ENCODE measurements at places on chromosomes 5 and 9.

DNA sequence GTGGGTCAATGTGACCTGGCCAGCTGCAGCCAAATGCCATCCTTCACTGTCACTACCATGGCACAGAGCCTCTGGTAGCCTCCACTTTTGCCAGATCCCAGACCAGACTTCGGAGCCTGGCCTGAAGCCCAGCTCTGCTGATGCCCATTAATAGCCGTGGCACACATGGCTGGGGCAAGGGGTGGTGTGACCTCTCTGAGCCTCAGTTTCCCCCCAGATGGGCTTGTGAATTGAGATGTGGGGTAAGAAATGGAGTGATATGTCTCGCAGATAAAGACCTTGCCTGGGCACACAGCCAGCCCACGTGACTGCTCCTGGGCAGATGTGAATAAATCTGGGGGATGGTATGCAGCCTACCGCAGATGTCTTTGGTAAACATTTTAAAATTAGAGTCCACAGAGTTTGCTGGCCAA lies 13.9 kb downstream of the SUSD3 start:
- DNase-seq: no peak

DNA sequence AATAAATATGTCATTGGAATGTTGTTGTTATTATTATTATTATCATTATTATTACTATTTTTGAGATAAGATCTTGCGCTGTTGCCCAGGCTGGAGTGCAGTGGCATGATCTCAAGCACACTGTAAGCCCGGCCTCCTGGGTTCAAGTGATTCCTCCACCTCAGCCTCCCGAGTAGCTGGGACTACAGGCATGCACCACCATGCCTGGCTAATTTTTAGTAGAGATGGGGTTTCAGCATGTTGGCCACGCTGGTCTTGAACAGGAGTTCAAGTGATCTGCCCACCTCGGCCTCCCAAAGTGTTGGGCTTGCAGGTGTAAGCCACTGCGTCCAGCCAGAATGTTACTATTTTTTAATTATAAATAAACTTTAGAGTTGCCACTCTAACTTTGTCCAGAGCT lies 14.4 kb downstream of the ZNF462 start:
- no peak for DNase-seq

- DNase-seq: no peak
These were observed 2.2 kb downstream of the DOCK8 start for GRCh38 chr9:216866-217265.

DNA sequence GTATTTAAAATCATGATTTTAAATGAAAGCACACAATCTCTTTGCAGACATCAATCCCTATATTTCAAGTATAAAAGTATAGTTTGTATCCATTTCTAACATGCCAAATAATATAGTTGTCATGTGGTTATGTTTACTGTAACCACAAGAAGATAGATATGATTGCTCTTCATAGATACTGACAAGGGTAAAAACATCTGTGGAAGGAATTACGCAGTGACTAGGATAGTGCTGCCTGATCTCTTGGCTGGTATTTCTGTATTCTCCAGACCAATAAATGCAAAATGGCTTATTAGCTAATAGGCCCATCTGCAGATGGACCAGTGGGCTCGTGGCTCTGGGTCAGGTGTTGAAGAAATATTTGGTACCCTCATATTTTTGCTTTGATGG lies 34.9 kb upstream of the FBN2 start:
- no peak for DNase-seq

DNA sequence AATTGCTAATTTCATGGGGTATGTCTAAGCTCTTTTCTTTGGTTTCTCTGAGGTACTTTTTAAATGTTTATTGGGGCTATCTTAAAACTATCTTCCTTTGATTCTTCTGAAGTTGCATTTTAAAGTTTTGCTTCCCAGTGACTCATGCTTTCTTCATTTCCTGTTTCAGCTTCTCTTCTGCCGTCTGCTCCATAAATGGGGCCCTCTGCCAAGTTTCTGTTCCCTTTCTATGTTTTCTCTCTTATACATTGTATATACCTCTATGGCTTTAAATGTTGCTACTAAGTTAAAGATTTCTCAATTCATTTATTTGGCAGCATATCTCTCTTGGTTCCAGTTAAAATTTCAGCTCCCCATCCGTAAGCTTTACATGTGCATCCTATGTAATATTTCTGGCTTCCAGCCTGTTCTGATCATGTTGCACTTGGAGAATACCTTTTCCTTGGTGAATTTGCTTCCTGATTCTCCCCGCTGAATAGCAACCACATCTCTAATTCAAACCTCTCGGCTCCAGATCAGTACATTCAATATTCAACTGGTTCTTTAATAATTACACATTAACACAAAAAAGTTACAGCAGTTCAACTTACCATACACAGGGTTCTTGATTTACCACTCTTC lies 125.3 kb downstream of the ST8SIA4 start:
- peak; percentile 25 for DNase-seq

GRCh38 chr9:28832168-28832770 lies 1259.0 kb upstream of the C9orf72 start:
- DNase-seq: no peak

DNA sequence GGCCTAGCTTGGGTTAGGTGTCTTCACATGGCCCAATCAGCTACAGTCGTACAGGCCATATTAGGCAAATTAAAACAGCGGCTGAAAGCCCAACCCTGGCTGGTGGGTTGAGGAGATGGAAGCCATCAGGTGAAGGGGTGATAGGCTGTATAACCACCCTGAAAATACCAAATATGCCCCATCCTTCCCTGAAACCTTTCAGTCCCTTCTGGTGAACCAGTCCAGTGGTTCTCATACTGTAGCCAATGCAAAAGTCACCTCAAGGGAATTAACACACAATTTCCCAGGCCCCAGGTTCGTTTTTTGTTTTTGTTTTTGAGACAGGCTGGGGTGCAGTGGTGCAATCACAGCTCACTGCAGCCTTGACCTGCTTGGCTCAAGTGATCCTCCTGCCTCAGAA lies 19.8 kb upstream of the KCNV2 start:
- DNase-seq: no peak

- DNase-seq: no peak
These were observed 157.3 kb downstream of the PPP2R2B start for GRCh38 chr5:146721073-146721815.

DNA sequence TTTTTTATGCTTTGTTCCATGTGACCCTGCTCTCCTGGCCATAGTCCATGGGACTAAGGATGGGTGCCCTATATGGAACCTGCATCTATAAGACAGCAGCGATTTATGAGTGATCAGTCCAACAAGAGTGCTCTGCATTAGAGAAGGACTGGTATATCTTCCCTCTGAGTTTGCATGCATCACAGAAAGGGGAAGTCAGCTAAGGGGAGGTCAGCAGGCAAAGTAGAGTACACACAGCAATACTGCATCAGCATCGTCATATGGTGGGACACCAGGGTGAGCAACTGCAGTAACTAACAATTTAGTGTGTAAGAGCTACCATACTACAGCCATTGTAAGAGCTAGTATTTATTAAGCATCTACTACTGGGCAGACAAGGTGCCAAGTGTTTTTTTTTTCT lies 311.3 kb downstream of the NDUFS4 start:
- no peak for DNase-seq

- DNase-seq: no peak
These were observed 3.0 kb downstream of the RNF145 start for GRCh38 chr5:159206368-159206767.

- peak; percentile 34 for DNase-seq
These were observed at the start of gene PDCD1LG2 for GRCh38 chr9:5510360-5510931. PDCD1LG2 (plus strand) TSS chr9:5510531; CDS start chr9:5522547, 12,016 bp downstream.

DNA sequence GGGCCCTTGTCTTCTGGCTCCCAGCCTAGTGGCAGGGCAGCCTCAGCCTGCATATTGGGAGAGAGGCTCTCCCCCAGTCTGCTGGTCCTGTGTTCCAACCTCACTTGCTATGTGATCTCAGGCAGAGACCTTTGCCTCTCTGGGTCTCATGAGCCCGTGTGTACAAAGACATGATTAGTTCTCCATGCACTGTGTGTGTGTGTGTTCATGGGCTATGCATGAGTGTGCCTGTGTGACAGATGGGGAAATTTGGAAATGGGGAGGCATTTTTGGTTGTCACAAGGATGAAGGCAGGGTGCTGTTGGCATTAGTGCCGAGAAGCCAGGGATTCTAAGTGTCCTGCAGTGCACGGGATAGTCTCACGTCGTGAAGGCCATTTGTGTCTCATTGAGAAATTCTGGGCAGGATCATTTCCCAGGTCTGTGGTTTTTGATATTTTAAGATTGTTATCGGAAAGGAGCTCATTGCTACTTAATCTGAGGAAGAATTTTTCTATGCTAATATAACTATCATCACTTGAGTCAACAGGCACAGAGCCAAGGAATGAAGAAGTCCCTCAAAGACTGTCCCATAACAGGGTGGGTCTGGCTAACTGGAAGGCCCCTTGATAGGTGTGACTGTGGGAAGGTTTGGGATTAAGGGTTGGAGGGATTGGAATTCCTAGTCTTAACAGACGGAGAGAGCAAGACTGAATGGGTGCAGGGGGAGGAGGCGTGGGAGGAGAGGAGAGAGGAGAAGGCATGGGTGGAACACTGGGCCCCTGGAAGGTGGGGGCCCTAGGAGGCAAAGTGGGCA lies 168.5 kb downstream of the RGS3 start:
- no peak for DNase-seq

- DNase-seq: peak; percentile 28
These were observed at the start of gene PRDM9 for GRCh38 chr5:23507278-23507685. PRDM9 (plus strand) TSS chr5:23507609; CDS start chr5:23509034, 1,425 bp downstream.

GRCh38 chr9:94139672-94140417 lies 55.6 kb downstream of the PTPDC1 start:
- no peak for DNase-seq

DNA sequence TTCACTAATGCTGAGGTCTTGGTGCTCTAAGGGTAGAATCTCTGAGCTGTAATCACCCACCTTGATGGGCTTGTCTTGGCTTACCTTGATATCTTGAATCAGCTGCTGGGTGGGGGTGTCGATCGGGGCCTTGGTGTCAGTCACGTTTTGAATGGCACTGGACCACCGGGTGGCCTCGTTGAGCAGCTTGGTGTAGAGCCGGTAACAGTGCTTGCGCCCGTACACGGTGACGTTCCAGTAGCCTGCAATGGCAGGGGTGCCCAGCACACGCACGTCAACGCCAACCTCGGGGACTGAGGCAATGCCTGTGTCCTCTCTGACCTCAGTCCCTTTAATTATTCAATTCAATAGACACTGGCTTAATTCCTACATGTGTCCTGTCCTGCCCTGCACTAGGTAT lies 63.1 kb upstream of the RETREG1 start:
- DNase-seq: no peak

DNA sequence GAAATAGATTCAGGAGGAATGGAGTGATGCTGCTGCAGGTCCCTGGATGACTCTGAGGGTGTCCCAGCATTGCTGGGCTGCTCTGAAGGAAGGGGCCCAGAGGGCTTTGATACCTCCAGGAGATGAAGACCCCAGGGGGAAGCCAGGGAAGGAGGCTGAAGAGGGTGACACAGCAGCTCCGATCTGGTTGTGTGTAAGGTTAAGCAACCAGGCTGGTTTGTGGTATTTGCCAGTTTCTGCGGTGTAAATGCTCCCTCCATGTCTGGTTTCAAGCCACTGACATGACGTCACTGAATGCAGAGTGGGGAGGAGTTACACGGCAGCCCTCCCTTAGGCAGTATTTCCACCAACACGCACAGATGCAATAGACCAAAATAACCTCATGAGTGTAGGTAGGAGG lies 40.0 kb upstream of the ORM1 start:
- DNase-seq: peak; percentile 5

GRCh38 chr5:138824924-138825863 lies 49.9 kb downstream of the LRRTM2 start:
- DNase-seq: peak; percentile 1

DNA sequence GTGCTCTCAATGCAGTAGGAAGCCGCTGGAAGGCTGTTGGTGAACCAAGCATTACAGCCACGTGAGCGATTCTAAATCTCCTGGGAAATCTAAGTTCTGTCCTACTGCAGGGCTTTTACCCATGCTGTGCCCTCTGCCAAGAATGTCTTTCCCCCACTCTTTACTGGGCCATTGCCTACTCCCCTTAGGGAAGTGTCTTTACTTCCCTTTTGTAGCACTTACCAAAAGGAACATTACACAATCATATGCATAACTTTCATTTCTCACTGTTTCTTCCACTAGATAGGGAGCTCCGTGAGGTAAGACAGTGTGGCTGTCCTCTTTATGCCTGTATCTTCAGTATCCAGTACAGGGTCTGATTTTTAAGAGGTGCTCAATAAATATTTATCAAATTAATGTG lies 241.7 kb upstream of the NR4A3 start:
- DNase-seq: no peak

DNA sequence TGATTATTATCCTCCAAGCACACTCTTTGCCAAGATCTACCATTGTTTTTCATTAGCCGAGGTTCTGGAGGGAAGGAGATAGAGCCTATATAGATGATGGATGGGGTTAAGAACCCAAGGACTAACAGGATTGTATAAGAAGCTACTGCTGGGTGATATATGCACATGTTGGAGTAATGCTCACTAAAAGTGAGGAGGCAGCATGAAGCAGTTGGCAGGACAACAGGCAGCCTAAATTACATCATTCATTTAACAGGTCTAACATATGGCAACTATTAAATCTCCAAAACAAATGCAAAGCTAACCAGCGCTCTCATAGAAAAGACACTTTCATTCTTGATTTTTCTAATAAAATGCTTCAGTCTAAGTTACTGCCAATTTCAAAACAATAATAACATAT lies 293.2 kb downstream of the EPB41L4A start:
- DNase-seq: no peak

- DNase-seq: no peak
These were observed 26.5 kb upstream of the ABO start for GRCh38 chr9:133301253-133302230.

DNA sequence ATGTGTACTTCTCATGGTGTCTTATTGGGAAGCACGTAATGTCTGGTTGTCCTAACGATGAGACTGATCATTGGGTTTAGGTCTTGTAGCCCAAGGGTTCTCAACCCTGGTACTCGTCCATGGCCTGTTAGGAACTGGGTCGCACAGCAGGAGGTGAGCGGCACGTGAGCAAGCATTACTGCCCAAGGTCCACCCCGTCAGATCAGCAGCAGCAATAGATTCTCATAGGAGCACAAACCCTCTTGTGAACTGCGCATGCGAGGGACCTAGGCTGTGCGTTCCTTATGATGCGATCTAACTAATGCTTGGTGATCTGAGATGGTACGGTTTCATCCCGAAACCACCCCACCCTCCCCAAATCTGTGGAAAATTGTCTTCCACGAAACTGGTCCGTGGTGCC lies 33.5 kb downstream of the CNOT6 start:
- DNase-seq: no peak

- DNase-seq: no peak
These were observed 86.7 kb downstream of the PSD2 start for GRCh38 chr5:139882316-139882715.

- no peak for DNase-seq
These were observed 65.5 kb upstream of the DMRT3 start for GRCh38 chr9:911005-911404.

DNA sequence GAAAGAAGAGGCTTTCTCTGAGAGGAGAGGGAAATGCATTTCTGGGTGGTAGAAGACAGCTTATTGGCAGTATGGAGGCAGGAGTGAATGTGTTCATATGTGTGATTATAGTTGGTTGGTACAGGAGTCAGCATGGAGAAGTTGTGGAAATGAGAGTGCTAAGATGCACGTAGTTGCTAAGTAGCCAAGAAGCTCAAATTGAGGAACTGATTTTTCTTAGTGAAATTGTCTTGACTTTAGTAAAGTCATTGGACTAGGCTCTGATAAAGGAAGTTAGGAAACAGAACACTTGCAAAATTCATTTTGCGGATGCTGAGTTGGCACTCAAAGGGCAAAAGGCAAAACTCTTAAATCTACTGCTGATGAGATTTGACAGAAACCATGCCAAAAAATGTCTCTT lies 158.9 kb upstream of the VCAN start:
- DNase-seq: peak; percentile 15

- no peak for DNase-seq
These were observed 16.9 kb downstream of the LMX1B start for GRCh38 chr9:126630458-126631237.

Data from CD4-positive, alpha-beta T cell treated with Interleukin-10 for 1 hour (primary cell).